ENCODE measurements at places on chromosomes 2 and 18. TPM values are rescaled to one million over a fixed set of nuclear protein-coding genes. Genes with fewer than 3 reads are reported as not detected.
A peak's percentile ranks its signal among the peaks of the same experiment; 100 is the strongest.

- DNase-seq: no peak
Measured at GRCh38 chr18:2857491-2858131, 10.8 kb downstream of the EMILIN2 start.

DNA sequence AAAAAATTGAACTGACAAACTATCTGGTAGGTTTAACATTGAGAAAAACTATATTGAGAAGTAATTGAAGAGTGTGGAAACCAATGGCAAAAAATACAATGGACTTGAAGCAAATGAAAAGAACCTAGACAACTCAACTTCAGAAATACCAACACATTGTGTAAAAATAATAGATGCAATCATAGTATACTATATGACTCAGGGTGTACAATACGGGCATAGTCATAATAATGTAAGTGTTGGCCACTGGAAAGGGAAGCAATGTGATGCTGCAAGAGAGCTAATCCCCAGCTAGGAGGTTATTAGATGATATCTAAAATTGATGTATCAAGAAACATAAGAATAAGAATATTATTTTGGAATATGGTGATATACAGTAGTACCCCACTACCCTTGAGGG lies 45.3 kb downstream of the SMAD7 start:
- DNase-seq: no peak

GRCh38 chr2:5359397-5359796 lies 332.8 kb upstream of the SOX11 start:
- no peak for DNase-seq

GRCh38 chr2:190887089-190887488 lies 6.5 kb downstream of the GLS start:
- DNase-seq: no peak

- DNase-seq: no peak
Measured at GRCh38 chr2:174035117-174035635, 70.0 kb upstream of the SP3 start.

DNA sequence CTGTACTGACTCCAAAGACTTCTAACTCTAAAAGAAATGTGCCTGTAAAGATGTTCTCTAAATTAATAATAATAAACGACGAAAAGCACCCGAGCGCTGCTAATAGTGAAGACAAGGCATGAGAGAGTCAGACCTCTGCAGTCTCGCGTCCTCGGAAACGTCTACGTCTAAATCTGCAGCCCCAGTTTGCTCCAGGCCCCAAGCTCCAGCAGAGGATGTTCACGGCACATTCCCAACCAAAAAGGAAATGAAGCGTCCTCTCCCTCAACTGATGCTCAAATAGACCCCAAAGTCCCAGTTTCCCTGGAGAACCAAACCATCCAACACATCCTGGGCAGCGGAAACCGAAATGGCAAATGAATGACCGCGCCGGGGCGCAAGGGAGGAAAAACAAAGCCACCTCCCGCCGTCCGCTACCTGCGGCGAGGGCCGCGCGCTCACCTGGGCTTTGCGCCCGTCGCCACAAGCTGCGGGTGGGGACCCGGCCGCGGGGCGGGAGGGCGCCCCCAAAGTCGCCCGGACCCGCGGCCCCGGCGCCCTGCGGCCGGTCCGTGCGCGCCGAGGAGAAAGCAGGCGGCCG lies 47.1 kb upstream of the CCDC150 start:
- no peak for DNase-seq

GRCh38 chr2:207041279-207041678 lies 102.0 kb downstream of the CPO start:
- DNase-seq: no peak

DNA sequence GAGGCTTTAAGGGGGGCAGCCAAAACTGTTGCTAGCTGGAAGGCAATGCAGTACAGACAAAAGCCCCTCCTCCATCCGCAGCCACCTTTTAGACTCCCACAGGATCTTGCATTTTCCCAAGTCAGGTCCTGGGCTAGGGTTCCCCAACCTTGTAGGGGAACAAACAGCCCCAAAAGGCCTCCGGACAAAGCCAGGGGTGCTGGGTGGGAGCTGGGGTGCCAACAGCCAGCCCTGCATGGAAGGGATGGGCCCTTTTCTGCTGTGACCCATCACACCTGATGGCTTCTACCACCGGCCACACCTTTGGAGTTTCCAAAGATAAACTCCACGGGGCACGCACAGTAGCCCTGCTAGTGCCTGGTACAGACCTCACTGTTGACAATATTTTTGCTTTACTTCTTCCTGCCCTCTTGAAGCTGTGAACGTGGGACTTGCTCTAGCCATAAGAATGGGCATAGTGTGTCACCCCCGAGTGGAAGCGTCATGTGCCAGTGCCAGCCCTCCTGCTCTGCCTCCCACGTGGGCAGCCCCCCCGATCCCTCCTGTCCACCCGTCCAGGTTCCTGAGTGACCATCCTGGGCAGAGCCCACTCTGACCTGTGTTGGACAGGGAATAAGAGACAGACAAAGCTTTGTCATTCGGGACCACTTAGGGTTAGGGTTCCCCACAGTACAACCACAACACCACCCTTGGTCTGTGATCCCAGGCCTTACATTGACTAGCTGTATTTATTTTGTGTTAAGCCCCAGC lies 18.8 kb downstream of the TUBB6 start:
- DNase-seq: no peak

GRCh38 chr2:64212346-64212745 lies 68.1 kb upstream of the PELI1 start:
- DNase-seq: peak; percentile 44

DNA sequence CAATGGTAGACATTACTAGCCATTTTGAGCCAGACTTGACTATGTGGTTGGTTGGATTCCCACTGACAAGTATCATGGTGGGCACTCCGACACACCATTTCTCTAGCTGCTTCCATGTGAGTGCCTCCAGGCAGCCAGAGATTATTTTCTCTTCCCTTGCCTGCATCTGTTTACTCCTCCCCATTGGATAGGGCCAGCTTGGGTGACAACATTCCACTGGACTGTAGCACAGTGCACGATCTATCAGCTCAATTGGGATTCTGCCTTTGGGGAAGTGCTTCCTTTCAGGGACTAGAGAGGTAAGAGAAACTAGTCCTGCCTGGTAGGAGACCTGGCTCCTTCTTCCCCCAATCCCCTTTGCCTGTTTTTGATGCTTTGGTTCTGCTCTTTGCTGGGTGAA lies 49.0 kb upstream of the MAP4K3 start:
- DNase-seq: no peak

- DNase-seq: no peak
Measured at GRCh38 chr2:168920504-168921157, 19.5 kb downstream of the G6PC2 start.

DNA sequence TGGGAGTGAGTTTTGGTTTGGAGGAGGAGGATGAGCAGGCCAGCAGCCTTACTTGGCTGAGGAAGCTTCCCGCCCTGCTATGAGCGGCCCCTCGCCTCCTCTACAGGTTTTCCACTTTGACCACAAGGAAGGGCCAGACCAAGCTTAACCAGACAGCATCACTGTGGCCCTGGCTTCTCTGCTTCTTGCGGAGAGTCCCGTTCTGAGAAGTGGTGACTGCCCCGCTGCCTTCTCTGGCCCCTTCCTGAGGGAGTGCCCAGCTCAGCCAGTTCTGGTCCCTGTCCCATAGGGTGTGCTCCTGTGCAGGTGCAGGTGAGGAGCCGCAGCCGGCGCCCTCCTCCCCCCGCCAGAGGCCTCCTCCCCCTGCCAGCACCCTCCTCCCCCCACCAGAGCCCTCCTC lies 101.0 kb downstream of the FAM210A start:
- no peak for DNase-seq

DNA sequence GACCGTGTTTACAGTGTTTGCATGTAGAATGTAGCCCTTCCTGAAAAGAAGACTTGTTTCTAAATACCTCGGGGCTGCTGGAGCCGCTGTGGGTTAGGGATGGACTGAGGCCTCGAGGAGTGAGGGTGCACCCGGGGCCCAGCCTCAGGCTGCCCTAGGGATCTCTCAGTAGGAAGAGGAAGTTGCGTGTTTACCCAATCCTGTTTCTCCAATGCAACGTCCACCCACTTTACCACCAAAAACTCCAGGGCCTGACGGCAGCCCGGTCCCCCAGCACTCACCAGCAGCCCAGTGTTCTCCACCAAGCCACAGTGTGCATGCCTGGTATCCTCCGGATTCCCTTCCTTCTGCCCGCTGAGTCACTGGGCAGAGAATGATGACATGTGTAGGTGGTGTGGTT lies 255.8 kb downstream of the GLI2 start:
- DNase-seq: no peak

GRCh38 chr2:112140205-112140802 lies 2.1 kb downstream of the FBLN7 start:
- DNase-seq: no peak

GRCh38 chr2:195651046-195651445 lies 6.0 kb upstream of the SLC39A10 start:
- no peak for DNase-seq

- no peak for DNase-seq
Measured at GRCh38 chr2:145617420-145617819, 1097.5 kb upstream of the ZEB2 start.

GRCh38 chr18:26710470-26711096 lies 154.9 kb downstream of the AQP4 start:
- no peak for DNase-seq

GRCh38 chr18:58152891-58153290 lies 108.9 kb downstream of the NEDD4L start:
- no peak for DNase-seq

- no peak for DNase-seq
Measured at GRCh38 chr2:170887896-170888295, 41.2 kb upstream of the GORASP2 start.

DNA sequence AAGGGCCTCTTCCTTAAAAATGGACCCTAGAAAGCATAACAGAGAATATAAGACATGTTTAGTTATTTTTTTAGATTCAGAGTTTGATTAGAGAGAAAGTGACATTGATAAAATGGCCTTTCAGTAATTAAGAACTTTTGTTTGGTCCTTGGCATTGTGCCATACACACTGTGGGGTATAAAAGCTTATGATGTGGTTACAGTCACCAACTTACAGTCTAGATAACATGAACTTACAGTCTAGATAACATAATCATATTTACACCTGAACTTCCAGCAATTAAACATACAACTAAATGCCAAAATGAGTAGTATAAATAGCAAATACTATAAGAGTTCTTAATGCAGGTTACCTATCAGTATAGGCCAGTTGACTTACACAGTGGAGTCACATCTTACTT lies 25.6 kb upstream of the EFEMP1 start:
- no peak for DNase-seq

- no peak for DNase-seq
Measured at GRCh38 chr2:109166811-109167210, 37.8 kb downstream of the SH3RF3 start.

GRCh38 chr18:62767836-62768557 lies 52.7 kb downstream of the PHLPP1 start:
- no peak for DNase-seq

GRCh38 chr18:11392980-11393885 lies 216.2 kb upstream of the SLC35G4 start:
- no peak for DNase-seq

DNA sequence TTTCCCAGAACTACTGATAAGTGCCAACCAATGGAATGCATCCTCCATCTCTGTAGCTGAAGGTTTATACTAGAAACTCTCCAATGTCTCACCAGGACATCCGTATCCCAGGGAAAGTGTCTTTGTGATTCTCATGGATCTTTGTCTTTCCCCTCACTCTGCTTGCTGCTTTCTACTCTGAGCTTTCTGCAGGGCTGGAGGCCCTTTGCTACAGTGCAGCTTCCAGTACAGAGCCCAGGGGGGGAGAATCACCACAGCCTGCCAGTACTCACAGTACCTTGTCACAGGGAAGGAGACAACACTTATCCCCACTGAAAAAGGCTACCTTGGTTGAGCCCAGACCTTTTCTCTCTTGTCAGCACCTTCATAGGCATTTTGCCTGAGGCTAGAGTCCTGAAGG lies 627.0 kb downstream of the CNTNAP5 start:
- DNase-seq: no peak

DNA sequence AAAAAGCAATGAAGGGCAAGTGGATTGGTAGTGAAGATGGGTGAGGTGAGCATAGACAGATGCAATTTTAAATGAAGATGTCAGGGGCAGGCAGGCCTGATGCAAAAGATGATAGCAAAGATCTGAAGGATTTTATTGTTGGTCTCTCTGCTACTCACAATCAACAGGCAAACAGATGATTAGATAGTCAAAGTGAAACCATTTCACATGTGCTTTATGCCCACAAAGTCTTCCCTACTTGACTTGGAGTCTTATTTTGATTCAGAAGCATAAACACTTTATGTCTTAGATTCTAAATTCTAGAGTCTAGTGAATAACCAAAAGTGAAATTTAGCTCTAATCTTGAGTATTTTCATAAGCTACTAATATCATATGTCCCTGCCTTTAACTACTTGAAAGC lies 153.8 kb upstream of the HNRNPA3 start:
- DNase-seq: no peak

- no peak for DNase-seq
Measured at GRCh38 chr2:25256488-25256875, 85.2 kb downstream of the DNMT3A start.

DNA sequence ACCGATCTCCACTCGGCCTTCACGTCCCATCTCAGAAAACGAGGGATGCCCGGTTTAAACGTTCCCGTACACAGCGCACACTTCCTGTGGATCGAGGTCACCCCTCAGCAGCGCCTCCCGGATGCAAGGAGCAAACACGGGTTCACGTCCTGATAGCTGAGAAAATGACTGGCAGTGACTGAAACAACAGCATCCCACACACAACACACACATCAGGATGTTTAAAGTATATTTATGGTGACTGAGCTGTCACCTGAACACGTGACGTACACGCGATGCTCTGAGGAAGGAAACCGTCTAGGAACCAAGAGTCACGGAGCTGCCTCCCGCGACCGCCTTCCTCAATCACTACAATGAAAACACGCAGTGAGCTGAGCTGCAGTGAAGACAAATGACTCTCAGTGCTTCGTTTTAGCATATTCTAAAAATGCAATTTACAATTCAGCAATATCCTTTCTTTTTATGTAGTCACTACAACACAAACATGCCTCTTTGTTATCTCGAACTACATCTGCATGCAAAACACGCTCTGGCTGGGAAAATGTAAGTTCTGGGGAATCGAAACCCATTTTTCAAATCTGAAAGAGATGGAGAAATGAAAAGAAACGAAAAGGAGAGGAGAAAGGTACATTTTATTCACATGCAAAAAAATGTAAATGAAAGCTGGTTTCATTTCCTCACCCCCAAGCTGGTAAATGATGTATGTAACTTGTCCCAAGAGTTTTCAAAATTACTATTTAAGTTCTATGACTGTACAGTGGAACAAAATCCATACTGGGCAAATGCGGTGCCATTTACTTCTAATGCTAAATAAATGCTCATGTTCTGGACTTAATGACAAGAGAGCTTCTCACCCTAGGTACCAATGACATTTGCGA lies 19.8 kb downstream of the HDAC4 start:
- DNase-seq: peak; percentile 71

- no peak for DNase-seq
Measured at GRCh38 chr2:115574667-115575066, 1132.2 kb downstream of the DPP10 start.

The HOXD10 gene
- not detected for total RNA-seq

The LDLRAD4 gene
- 80.0 TPM for total RNA-seq

The SLC9A4 gene
- total RNA-seq: 0.05 TPM

The TSPYL6 gene
- not detected for total RNA-seq

The SCG2 gene
- total RNA-seq: 0.28 TPM

The DNAJC27 gene
- total RNA-seq: 4.9 TPM

The TCF23 gene
- total RNA-seq: 0.14 TPM

The KIAA2012 gene
- 0.19 TPM for total RNA-seq

The UGT1A6 gene
- 1.1 TPM for total RNA-seq

The IL36RN gene
- total RNA-seq: 0.09 TPM

The ATP8B1 gene
- 3.0 TPM for total RNA-seq

The ERBB4 gene
- total RNA-seq: 0.19 TPM

The DYSF gene
- 9.2 TPM for total RNA-seq

The VSNL1 gene
- 0.47 TPM for total RNA-seq

The NOSTRIN gene
- total RNA-seq: 2.8 TPM

The RAB17 gene
- 0.33 TPM for total RNA-seq

The DNAJB2 gene
- 27.0 TPM for total RNA-seq

The CDH7 gene
- 2.5 TPM for total RNA-seq

The KCNJ3 gene
- not detected for total RNA-seq
